ENCODE measurements at places on chromosomes 2 and 18.

- DNase-seq = no peak
These were observed 37.5 kb upstream of the SERPINB2 start for GRCh38 chr18:63850020-63850419.

DNA sequence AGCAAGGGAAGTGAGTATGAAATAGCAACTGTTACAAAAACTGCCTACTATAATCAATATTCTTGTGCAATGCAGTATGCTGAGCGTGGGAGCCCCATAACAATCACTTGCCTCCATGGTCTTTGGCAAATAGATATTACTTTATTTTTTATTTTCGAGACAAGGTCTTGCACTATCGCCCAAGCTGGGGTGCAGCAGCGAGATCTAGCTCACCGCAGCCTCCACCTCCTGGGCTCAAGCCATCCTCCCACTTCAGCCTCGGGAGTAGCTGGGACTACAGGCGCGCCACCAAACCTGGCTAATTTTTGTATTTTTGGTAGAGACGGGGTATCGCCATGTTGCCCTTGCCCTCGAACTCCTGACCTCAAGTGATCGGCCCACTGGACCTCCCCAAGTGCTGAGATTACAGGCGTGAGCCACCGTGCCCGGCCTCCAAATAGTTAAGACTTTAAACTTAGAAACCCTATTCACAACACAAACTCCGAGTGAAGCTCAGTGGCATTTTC, 1.2 kb upstream of the CCNT2 start:
- DNase-seq = peak; percentile 2

DNA sequence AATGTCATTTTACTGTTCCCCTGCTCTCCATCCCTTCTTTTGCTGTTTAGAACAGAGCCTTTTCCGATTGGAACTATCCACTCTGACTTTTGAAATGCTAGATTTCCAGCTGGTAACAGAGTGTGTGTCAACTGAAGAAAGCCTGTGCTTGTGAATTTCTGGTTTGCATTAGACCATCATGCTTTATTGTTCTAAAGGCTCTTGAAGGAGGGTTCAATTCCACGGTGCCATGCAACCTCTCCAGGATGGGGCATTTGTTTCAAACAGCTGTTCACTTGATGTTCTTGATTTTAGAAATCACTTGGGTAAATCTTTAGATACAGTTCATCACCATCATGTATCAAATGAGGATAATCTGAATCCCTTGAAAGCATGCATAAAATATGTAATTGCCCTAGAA, 156.7 kb downstream of the QPCT start:
- no peak for DNase-seq

- DNase-seq = no peak
These were observed 563.9 kb downstream of the DCC start for GRCh38 chr18:52903857-52904256.

- no peak for DNase-seq
These were observed 197.8 kb downstream of the MEMO1 start for GRCh38 chr2:31813016-31813415.

DNA sequence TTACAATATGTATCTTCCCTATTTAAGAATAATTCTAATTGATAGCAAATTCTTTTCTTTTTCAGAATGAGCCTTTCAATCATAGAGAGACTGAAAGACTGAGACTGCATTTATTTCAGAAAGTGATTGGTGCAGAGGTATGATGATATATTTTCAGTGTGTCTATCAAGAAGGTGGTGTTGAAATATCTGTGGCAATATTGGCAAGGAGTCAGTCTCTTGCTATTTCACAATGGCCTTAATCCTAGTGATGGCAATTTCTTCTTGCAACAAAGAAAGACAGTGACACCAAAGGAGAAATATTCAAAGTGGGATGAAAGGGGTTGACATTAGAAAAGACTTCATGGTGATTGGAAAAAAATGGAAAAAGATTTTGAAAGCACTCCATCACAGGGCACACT, 21.7 kb upstream of the ZBTB14 start:
- DNase-seq = no peak

- no peak for DNase-seq
These were observed 303.0 kb upstream of the HDAC4 start for GRCh38 chr2:239703834-239704233.

- DNase-seq = no peak
These were observed 828.6 kb upstream of the ACVR2A start for GRCh38 chr2:147016181-147016580.

DNA sequence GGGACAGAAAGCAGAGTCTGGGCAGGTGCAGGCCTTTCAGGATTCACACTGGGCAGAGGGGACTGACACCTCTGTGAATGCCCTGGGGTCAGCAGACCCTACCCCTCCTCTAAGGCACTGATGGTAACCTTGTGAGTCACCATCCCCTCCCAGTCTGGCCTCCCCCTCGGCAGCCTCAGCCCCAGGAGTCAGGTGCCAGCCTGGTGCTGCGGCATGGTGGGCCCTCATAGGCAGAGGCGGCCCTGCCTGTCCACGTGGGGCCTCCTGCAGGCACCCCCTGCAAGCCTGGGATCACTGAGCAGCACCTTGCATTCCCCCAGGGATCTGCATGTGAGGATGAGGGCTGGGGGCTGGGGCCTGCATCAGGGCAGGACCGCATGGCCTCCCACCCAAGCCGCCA, 4.8 kb upstream of the GPR17 start:
- DNase-seq = no peak

DNA sequence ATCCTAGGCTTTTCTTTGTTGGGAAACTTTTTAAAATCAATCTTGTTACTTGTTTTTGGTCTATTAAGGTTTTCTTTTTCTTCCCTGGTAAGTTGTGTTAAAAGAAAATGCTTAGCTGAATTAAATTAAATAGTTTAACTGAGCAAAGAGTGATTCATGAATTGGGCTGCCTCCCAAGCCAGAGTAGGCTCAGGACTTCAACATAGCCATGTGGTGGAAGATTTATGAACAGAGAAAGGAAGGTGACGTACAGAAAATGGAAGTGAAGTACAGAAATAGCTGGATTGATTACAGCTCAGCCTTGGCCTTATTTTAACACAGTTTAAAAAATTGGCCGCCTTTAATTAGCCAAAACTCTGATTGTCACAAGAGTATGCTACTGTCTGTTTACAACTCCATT, 27.9 kb upstream of the GALNT5 start:
- no peak for DNase-seq
